ENCODE measurements at places on chromosomes 3 and 15. TPM values are rescaled to one million over a fixed set of nuclear protein-coding genes. Genes with fewer than 3 reads are reported as not detected.

Gene CCR2
- not detected for total RNA-seq

Gene TEX55
- not detected for total RNA-seq

Gene GOLGA6L7
- not detected for total RNA-seq

Gene TJP1
- 144 TPM for total RNA-seq

Gene C2CD4A
- total RNA-seq: 1.3 TPM

Gene SLC27A2
- total RNA-seq: not detected

Gene HACD3
- 98.8 TPM for total RNA-seq

Gene HIGD2B
- not detected for total RNA-seq

Gene ROPN1
- not detected for total RNA-seq

Gene TMEM207
- total RNA-seq: not detected

Gene CYP1A2
- total RNA-seq: not detected

Gene MBNL1
- total RNA-seq: 769 TPM

Gene AADACL2
- total RNA-seq: not detected

Gene FAM174B
- total RNA-seq: 0.66 TPM

Gene C3orf80
- not detected for total RNA-seq

Gene SYNPR
- not detected for total RNA-seq

Gene SPTSSB
- total RNA-seq: not detected

Gene TXNRD3
- total RNA-seq: 9.8 TPM

Gene PRSS50
- not detected for total RNA-seq

Gene BBS4
- 8.9 TPM for total RNA-seq

Measured in thoracic aorta endothelial cell (primary cell).